ENCODE measurements at places on chromosomes 5 and 9.

DNA sequence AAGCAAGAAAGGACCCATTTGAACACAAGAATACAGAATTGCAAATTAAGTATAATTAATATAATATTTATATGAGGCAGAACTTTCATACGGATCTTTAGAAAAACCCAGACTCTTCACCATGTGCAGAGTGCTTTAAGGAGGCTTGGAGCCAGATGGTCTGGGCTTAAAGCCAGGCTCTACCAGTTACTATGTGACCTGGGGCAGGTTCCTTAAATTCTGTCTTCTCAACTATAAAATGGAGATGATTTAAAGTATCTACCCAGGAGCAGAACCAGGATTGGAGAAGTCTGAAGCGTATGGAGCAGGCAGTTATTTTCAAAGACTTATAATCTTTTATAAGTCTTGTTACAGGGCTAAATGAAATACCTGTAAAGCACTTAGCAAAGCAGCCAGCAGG, 202.1 kb downstream of the TSSK1B start:
- DNase-seq, result no peak

DNA sequence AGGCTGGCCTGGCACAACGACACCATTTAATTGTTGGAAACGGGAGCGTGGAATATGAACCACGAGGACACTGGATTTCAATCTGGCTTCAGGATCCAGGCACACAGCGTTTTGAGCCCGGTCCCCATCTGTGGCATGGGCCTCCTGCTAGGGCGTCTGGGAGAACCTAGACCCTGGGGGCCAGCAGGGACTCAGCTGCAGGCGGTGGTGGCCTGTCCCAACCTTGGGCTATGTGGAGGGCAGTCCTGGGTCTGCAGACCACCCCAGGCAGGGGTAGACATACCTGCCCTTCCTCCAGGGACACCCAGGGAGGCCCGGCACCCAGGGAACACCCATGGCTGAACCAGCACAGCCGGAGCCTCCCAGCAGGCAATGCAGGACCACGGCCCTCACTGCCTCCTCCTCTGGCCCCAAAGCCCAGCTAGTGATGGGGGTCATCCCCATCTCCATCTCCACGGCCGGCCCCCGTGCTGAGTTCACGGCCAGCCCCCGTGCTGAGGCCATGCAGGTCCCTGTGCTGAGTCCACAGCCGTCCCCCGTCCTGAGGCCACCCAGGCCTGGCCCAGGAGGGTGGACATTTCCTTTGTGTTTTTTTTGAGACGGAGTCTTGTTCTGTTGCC, 18.5 kb upstream of the UBAC1 start:
- DNase-seq, result no peak

DNA sequence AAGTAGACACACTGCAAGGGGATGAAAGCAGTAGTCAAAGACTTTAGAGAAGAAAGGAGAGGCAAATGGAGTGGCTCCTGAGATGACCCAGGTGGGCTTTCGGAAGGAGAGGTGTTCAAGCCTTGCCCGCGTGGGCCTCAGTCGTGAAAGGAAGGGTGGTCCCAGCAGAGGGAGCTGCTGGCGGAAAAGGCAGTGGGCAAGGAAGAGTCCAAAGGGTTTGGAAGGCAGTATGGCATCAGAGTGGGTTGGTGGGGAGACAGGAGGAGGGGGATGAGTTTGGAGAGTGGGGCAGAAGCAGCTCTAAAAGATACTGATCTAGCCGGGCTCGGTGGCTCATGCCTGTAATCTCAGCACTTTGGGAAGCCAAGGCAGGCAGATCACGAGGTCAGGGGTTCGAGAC, 165.4 kb downstream of the GOLPH3 start:
- no peak for DNase-seq

- DNase-seq, result no peak
These were observed 114.1 kb downstream of the DAPK1 start for GRCh38 chr9:87611776-87612175.

GRCh38 chr9:81389569-81389993, 299.8 kb downstream of the TLE1 start:
- DNase-seq, result no peak

DNA sequence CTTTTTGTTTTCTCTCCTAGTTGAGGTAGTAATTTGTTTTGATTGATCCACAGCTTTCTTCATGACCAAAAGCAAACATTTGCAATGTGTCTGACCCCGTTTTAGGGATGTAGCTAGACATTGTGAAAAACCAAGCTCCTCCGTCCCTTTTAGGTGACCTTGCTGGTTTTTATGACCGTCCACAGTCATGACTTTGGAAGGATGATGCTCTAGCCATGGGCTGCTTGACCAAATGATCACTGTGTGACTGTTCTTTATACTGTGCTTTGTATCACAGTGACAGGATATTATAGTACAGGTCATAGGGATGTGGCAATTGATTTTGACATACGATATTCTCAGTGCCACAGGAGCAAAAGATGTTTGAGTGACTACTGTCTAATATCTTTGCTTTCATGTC, 54.4 kb downstream of the KCNN2 start:
- no peak for DNase-seq

DNA sequence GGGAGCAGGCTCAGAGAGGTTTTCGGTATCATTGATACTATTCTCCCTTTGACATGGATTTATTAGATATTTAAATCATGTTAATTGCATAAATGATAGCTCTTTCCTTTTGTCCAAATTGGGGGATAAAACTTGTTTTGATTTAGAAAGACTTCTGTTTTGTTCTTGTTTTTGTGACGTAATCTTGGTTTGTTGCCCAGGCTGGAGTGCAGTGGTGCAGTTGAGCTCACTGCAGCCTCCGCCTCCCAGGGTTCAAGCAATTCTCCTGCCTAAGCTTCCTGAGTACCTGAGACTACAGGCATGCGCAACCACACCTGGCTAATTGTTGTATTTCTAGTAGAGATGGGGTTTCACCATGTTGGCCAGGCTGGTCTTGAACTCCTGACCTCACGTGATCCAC, 7.1 kb downstream of the MAT2B start:
- no peak for DNase-seq

DNA sequence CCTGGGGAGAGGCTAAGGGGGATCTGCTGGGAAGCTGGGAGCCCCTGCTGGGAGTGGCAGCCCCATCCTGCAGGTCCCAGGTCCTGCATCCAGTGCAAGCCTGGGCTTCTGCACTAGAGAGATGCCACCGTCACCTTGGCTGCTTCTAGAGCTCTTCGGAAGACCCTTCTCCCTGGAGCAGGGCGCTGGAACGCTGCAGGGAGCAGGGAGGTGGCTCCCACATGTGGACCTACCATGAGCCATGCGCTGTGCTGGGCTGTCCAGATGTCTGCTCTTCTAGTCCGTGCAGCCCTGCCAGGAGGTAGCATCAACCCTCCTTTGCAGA, 90.9 kb upstream of the PHYKPL start:
- DNase-seq, result no peak

GRCh38 chr5:157516626-157517325, 56.8 kb downstream of the NIPAL4 start:
- DNase-seq, result no peak

DNA sequence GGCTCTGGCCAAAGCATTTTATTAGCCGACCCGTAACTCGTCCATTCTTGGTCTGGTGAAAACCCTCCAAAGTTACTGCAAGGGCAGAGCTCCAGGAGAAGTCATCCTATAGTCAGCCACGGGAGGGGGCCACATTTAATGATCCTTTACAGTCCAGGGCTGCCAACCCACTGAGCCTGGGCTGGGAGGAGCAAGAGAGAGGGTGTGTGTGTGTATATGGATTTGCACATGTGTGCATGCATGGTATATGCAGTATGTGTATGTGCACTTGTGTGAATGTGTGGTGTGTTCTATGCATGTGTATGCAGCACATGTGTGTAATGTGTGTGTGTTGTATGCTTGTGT, 4.2 kb upstream of the RASGEF1C start:
- DNase-seq, result no peak

- DNase-seq, result no peak
These were observed 725.0 kb downstream of the TLE1 start for GRCh38 chr9:80964374-80964773.

All from activated CD8-positive, alpha-beta memory T cell treated with anti-CD3 and anti-CD28 coated beads, Interleukin-2, amount 50 U/mL, for 48 hours (primary cell).